ENCODE measurements at places on chromosomes 4 and X.
A peak's percentile ranks its signal among the peaks of the same experiment; 100 is the strongest.

GRCh38 chrX:74383611-74384010 lies 37.7 kb upstream of the SLC16A2 start:
- peak; percentile 60 for DNase-seq

- DNase-seq, result no peak
Measured at GRCh38 chr4:168451744-168452390, 28.4 kb downstream of the DDX60L start.

GRCh38 chr4:124745985-124746801 lies 33.7 kb upstream of the ANKRD50 start:
- DNase-seq, result no peak

GRCh38 chr4:68406479-68406859 lies 40.8 kb upstream of the TMPRSS11E start:
- no peak for DNase-seq

- DNase-seq, result no peak
Measured at GRCh38 chrX:77918568-77918967, 8.1 kb downstream of the ATP7A start.

- DNase-seq, result no peak
Measured at GRCh38 chr4:186240848-186241491, 13.7 kb downstream of the KLKB1 start.

- no peak for DNase-seq
Measured at GRCh38 chr4:21625447-21625846, 323.1 kb downstream of the KCNIP4 start.

- DNase-seq, result no peak
Measured at GRCh38 chr4:159540038-159540437, 437.2 kb downstream of the RAPGEF2 start.

DNA sequence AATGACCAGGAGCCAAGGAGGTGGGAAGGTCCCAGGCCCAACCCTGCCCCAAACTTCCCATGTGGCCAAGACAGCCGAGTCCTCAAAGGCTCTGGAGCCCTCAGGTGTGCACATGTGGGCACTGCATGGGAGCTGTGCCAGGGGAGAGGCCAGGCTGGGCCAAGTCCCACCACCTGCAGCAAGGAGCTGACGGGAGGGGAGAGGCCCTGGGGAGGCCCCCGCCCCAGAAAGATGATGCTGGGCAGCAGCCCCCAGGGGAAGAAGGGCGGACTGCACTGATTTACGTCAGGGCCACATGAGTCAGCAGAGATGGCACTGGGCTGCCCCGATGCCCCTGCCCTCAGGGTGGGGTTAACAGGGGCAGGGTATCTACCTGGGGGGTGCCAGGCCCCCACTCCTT lies 1.4 kb downstream of the L1CAM start:
- DNase-seq, result peak; percentile 56

DNA sequence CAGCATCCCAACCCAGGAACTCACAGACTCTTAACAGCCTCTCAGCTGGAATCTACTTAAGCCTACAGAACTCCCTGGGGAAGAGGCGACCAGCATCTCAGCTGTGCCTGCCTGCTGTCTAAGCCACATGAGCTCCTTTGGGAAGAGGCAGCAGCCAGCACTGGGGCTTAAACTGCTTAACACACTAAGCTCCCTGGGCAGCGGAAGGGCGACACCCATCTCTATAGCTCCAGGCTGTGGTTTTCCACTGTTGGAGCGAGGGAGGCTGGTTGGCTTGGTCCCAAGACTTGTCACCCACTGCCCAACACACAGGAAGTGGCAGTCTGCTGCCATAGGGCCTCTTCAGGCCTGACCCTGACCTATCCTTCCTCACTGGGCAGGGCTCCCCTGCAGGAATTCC lies 1544.1 kb upstream of the ADGRL3 start:
- DNase-seq, result peak; percentile 90

DNA sequence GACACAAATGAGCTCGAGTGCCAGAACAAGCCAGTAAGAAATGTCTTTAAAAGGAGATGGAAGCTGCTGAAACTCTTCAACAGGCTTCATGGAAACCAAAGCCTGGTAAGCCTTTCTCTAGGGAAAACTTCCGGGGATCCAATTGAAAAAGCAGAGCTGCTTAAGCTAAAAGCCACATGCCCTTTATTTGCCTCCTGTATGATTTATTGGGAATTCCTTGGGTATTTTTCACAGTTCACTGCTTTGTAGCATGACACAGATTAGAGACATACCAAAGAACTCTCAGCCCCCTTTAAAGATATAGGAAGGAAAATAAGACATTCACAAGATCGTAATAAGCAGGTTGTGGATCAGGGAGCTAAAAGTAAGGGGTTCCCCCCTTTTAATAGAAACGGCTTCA lies 6.5 kb upstream of the ARHGAP6 start:
- DNase-seq, result no peak

- DNase-seq, result no peak
Measured at GRCh38 chrX:44224760-44225159, 118.7 kb downstream of the EFHC2 start.

DNA sequence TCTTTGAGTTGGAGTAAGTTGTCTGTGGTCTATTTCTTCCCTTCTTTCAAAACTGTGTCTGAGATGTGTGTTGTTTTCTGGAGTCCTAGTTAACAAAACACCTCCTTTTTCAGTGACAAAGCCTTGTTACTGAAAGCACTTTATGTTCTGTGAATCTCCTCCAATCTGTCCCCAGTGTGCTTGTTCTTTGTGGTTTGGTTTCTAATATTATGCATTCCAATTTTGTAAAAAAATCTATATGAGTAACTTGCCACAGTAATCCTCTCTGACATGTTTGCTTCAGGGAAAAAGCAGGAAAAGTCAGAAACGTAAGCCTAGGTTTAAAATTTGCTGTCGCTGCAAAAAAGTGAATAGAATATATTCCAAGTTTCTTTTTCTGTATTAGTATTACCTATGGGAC lies 12.4 kb downstream of the PRRG1 start:
- DNase-seq, result no peak

DNA sequence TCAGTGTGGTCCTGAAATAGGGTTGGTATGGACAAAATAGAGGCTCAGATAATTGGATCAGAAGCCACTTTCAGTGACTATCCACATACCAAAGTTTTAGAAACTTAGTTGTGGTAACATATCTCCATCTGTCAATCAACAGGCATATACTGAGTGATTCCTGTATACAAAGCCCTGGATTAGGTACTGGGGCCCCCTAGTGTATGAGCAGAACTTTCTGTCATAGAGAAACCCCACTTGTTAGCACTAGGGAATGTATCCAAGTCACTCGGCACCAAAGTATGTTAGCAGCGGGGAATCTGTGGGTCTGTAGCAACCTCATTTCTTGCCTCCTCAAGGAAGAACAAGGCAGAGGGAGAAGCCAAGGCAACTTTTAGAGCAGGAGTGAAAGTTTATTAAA lies 50.7 kb downstream of the MAP7D3 start:
- DNase-seq, result no peak

GRCh38 chrX:85084770-85085393 lies 81.2 kb downstream of the APOOL start:
- peak; percentile 31 for DNase-seq

- no peak for DNase-seq
Measured at GRCh38 chrX:916230-916599, 285.6 kb downstream of the SHOX start.

DNA sequence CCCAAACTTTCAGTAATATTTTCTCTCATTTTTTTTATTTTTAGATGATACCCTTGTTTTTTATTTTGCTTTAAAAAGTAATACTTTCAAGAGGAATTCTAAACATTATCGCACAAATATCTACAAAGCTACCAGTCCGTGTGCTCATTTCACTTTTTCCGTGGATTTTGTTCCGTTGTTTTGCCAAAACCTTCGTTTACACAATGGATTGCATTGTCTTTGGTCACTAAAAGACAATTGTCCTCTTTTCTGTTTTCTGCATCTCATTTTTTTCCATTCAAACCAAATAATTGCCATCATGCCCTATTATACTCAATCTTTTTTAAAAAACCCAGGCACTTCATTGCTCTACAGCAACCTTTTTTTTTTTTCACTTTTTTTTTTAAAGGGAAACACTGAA lies 214.9 kb downstream of the CXXC4 start:
- no peak for DNase-seq

- DNase-seq, result no peak
Measured at GRCh38 chr4:189092581-189092980, 848.1 kb upstream of the FRG1 start.

- no peak for DNase-seq
Measured at GRCh38 chr4:8328866-8329559, 59.5 kb downstream of the HTRA3 start.

DNA sequence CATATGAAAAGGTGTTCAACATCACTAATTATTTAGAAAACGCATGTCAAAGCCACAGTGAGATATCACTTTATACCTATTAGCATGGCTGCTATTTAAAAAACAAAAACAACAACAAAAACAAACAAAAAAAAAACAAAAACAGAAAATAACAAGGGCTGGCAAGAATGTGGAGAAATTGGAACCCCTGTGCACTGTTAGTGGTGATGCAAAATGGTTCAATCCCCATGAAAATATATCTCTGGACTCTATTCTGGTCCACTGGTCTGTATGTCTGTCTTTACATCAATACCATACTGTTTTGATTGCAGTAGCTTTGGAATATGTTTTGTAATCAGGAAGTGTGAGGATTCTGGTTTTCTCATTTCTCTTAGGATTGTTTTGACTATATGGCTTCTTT lies 43.6 kb upstream of the SPP1 start:
- DNase-seq, result no peak

DNA sequence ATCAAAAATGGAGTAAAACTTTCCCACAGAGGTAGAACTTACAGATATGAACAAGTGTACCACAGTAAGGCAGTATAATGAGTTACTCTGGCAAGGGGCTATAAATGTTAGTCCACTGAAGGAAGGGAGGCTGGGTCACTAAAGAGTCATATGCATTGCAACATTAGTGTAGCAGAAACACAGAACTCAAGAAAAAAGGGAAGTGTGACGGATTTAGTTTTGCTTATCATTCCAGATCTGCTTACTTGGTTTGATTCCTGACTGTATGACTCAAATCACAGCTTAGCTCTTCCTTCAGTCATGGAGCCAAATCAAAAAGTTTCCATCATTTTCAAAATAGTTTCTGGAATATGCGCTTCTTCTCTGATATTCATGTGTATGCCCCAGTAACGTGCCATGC lies 148.7 kb downstream of the FSTL5 start:
- no peak for DNase-seq

DNA sequence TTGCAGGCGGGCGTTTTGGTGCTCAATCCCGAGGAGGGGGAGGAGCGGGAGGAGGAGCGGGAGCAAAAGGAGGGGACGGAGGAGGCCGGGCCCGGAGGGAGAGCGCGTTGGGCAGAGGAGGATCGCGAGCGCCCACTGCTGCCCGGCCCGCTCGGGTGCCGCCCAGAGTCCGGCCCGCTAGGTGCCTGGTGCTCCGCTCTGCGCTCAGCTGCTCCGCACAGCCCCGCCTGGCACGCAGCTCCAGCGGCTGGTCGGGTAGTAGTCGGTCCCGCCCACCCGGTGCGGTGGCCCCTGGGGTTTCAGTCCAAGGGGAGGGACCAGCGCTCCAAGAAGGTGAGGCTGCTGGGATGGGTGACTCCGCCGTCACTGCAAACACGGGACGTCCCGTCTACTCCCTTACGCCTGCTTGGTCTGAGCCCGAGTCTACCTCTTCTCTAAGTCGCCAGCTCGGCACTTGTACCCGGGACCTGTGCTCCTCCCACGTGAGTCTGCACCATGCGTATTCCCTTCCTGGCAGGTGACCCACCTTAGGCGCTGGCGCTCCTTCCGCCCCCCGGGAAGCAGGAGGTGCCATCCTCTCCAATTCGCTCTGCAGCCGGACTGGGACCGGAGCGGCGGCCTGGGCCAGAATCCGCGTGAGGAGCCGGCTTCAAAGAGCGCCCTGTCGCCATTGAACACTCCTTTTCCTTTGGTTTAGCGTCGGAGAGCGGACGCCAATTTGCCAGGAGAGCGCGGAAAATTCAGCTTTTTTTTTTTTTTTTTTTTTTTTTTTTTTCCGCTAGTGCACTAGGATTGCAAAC lies 405 bp upstream of the HS3ST1 start:
- peak; percentile 46 for DNase-seq

GRCh38 chr4:69781458-69782418 lies 21.3 kb upstream of the SULT1B1 start:
- DNase-seq, result no peak

DNA sequence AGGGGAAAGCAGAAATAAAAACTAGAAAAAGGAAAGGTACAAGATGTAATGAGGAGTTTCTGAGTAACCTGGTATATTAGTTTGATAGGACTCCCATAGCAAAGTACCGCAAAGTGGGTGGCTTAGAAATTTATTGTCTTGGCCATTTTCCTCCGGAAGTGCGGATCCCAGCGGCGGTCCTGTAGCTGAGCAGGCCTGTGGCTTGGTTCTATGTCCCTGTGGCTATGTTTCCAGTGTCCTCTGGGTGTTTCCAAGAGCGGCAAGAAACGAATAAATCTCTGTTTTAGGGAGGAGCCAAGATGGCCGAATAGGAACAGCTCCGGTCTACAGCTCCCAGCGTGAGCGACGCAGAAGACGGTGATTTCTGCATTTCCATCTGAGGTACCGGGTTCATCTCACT lies 44.0 kb upstream of the LDB2 start:
- DNase-seq, result no peak
